Posterior cingulate gyrus (tissue), 11 donors: ENCODE measurements at places on chromosomes 1 and 21.

- no peak for DNase-seq
Observed at GRCh38 chr1:36151134-36151844, 2.0 kb upstream of the TRAPPC3 start.

DNA sequence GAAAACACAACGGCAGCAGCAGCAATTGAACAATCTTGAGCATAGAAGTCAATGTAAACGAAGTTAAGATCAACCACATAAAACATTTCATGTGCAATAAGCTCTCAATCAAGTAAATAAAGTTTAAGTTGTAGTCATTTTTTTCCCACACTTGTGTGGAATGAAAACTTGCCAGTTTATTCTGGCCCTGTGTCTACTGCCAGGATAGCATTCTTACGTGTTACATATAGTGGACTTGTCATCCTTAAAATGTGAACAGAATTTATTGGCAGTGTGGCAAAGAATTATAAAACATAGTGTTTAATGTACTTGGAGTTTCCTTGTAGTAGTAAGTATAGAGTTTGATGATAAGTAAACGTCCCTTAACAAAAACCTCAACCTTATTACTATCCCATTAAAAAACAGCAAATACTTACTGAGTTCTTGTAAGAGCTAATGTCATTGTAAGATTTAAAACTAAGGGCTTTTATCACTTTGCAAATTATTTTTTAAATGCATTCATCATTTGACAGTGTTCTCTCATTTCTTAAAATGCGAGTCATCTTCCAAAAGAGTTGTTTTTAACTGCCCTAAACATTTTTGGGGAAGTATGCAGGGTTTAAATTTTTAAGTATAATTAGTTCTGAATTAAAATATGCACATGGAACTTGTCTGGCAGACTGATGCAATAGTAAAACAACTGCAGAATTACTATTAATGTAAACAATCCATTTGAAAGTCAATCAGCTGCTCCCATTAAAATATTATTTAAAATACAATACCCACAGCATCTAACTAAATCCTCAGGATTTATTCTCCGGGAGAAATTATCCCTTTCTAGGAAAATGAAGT, 7.9 kb downstream of the COX20 start:
- no peak for DNase-seq

GRCh38 chr1:4633346-4633745, 21.1 kb upstream of the AJAP1 start:
- no peak for DNase-seq

DNA sequence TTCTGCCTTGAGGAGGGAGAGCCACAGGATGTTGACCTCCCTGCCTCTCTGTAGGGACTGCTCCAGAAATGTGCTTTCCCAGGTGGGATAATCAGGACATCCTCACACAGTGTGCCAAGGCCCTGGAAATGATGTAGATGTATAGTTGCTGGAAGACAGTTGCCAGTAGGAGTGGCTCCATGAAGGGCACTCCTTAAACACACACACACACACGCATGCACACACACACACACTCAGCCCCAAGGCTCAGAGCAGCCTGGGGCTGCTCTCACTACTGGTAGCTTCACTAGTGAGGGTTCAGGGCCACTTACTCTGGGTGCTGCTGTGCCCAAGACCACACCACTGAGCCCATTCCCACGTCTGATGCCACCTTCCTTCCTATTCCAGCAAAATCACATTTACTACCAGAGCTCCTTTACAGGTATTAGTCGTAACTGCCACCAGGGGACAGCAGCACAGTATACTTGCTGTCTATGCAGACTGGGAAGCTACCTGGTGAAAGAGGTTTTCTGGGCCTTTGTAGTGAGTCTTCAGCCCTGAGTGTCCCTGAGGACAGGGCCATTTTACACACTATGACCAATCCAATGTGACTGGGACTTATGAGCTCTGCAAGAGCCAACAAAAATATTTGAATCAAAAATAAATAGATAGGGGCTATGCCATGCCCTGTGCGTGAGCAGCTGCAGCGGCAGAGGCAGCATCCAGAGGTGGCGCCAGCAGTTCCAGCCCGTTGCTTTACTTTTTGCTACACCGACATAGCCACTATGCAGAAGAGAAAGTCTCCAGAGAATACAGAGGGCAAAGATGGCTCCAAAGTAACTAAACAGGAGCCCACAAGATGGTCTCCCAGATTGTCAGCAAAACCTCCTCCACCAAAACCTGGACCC, 15.0 kb downstream of the CRNN start:
- no peak for DNase-seq

GRCh38 chr1:166490437-166490991, 323.7 kb upstream of the FAM78B start:
- DNase-seq, result no peak

GRCh38 chr1:206693029-206693428, 8.3 kb downstream of the MAPKAPK2 start:
- peak; percentile 53 for DNase-seq

DNA sequence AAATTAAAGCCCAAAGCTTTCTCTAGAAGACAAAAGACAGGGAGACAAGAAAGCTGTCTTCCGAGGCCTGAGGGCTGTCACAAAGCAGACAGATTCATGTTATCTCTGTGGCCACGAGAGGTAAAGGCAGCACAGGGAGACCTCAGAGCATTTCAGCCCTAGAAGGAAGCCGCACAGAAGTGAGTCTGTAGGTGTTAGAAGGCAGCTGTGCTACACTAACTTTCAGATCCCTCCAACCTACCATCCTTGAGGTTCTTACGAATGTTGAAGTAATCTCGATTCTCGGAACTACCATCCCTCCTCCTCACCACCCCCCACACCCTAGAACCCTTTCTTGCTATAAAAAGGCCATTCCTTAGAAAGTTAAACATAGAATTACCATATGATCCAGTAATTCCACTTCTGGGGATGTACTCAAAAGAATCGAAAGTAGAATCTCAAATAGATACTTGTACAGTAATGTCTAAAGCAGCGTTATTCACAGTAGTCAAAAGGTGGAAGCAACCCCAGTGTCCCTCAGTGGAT, 21.5 kb upstream of the LYST start:
- DNase-seq, result no peak

- DNase-seq, result no peak
Observed at GRCh38 chr1:39080831-39081270, 54.7 kb downstream of the NDUFS5 start.

DNA sequence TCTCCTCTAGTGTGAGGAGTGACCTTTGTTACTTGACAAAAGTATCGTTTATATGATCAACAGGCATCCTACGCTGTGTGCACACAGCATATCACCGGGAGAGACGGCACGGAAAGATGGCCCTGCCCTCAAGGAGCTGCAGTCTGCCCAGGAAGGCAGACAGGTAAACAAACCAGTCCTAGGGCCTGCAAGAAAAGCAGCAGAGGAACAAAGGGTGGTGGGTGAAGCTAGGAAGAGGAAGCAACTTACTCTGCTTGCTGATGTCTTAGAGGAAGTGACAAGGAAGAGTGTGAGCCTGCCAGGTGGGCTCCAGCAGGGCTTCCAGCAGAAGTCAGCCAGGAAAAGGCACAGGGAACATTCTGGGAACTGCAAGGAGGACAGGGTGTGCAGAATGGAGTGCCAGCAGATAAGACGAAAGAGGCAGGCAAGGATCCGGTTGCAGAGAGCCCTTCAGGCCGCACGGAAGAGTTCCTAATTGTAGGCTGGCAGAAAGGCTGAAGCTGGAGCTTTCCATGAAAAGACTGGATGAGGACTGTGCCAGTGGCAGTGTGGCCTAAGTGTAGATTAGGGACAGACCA, 106.7 kb downstream of the SLC45A1 start:
- no peak for DNase-seq

GRCh38 chr1:54857746-54858561, 29.0 kb downstream of the DHCR24 start:
- DNase-seq, result no peak

DNA sequence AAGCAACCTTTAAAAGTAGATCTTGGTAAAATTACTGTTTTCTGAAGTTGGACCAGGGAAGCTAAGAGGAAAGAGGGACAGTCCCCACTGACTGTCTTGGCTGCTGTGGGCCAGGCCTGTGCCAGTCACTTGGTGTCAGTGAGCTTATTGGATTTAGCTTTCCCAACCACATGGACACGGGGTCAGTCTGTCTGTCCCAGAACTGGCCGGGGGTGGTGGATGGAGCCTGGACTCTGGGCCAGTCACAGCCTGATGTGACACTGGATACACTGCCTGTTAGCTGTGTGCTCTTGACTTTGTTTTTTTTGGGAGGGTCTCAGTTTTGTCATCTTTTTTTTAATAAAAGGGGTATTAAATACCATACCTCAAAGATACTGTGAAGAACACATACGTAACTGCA, 96.7 kb downstream of the GALNT2 start:
- DNase-seq, result no peak

- DNase-seq, result no peak
Observed at GRCh38 chr1:114114185-114115094, 39.2 kb downstream of the SYT6 start.

DNA sequence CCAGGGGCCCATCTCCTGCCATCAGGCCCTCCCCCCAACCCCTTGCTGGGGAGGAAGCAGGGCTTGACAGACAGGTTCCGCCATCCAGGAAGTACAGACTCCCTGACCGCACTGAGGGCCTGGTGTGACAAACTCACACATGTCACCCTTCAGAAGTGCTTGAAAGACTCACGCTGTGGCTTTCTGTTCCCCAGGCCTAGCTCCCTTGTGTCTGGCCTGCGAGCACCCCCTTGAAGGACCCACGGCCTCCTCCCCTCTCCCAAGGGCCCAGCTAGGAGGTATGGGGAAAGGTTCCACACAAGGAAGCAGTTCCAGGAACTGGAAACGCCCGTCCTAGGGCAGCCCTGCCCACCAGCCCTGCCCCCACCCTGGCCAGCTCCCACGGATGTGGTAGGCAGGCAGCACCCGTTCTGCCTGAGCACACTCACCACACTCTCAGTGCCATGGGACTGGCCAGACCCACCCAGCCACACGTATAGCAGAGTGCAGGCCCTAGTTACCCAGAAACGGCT, 26.7 kb downstream of the SLC2A1 start:
- DNase-seq, result peak; percentile 67

DNA sequence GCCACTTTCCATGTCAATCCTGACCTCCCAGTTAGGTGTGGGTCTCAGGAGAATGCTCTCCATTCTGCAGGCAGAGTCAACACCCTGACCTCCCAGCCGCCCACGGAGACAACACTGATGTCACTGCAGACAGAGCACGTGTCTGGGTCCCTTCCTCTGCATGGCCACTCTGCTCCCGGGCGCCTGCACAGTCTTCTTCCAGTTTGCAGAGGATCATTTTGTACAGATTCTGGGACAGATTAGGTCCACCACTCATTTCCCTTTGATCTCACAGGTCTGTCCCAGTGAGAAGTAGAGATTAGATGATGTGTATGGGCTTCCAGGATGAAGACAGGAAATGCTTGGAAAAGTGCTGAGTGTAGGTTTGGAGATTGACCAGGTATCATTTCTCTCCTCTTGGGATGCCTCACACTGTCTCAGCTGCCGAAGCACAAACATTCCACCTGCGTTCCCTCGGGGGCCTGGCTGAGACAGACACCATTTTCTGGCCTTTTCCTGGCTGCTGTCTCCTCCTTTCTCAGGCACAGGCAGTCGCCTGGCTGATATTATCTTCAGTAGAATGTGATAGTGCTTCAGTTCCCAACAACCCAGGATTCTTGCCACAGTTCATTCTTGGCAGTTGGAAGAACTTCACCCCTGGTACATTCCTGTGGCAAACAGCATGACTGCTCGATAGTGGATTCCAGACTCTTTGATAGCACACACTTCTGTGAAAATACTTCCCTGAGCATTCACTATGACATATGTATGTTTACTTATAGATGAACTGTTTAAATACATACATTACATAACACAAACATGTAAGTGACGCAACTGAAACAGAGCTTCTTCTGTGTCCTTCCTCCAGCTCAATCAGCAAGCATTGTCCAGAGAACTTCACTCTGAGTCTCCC, 7.9 kb downstream of the MYBPHL start:
- no peak for DNase-seq

DNA sequence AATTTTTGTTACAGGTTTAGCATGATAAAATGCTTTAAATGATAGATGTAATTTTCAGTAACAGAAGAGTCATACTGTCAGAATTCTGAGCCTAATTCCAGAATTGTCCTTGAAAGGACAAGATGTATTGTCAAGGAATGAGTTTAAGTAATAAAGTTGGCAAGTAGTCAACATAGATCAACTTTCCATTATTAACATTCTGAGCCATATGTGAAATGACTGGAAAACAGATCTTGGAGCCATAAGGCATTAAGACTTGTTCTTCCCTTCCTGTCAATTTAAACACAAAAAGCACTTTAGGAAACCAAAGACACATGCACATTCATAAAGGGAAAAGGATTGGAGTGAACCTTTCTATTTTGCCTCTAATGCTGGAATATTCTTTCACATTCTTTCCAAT, 107.0 kb downstream of the ODF2L start:
- no peak for DNase-seq

GRCh38 chr1:171585715-171586114, 36.3 kb upstream of the MYOCOS start:
- no peak for DNase-seq

DNA sequence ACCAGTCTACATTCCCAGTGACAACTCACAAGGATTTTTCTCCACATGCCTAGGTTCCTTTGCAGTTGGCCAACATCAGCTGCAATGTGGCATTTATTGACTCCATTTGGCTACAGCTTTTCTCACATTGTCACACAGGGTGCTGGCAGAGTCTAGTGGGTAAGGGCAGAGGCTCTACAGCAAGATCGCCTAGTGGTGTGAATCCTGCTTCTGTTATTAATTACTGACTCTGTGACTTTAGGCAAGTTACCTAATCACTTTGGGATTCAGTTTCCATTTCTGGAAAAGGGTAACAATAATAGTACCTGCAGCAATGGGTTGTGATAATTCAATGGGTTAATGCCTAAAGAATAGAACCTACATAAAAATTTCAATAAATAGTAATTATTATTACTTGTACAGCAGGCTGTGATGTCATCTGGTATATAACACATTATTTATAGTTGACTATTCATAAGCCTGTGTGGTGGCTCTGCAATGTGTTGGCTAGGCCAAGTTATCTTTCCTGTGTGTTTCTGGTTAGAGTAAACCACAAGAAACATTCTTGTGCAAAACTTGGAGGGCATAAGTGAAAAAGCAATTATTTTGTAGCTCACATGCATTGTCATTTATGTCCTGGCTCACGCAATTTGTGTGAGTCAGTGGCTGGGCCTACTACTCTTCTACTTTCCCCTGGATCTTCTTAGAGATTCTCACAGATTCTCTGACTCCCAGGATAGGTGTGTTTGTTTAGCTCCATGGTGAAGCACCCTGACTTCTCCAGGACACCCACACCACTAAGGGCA, 59.5 kb downstream of the PTGS2 start:
- no peak for DNase-seq

GRCh38 chr1:34787461-34788420, 5.1 kb upstream of the GJA4 start:
- DNase-seq, result no peak

- no peak for DNase-seq
Observed at GRCh38 chr1:1351511-1352427, 2.6 kb upstream of the DVL1 start.

DNA sequence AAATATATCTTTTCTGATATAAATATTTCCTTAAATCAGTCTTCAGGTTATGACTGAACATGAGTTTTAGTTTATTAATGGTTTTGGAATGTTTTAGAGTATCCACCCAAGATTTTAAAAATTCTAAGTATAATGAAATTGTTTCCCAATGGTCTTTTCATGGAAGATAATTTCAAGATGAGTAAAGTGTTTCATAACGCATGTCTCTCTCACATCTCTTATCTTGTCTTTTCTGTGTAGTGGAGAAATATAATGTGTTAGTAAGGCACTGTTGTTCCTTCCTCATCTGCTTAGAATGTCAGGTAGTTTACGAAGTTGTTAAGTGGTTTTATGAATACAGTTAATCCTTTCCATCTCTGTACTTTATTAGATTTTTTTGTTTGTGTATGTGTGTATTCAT, 49.6 kb downstream of the PLA2G4A start:
- DNase-seq, result no peak
